ENCODE measurements at places on chromosomes 2 and 18. TPM values are rescaled to one million over a fixed set of nuclear protein-coding genes. Genes with fewer than 3 reads are reported as not detected.

DNA sequence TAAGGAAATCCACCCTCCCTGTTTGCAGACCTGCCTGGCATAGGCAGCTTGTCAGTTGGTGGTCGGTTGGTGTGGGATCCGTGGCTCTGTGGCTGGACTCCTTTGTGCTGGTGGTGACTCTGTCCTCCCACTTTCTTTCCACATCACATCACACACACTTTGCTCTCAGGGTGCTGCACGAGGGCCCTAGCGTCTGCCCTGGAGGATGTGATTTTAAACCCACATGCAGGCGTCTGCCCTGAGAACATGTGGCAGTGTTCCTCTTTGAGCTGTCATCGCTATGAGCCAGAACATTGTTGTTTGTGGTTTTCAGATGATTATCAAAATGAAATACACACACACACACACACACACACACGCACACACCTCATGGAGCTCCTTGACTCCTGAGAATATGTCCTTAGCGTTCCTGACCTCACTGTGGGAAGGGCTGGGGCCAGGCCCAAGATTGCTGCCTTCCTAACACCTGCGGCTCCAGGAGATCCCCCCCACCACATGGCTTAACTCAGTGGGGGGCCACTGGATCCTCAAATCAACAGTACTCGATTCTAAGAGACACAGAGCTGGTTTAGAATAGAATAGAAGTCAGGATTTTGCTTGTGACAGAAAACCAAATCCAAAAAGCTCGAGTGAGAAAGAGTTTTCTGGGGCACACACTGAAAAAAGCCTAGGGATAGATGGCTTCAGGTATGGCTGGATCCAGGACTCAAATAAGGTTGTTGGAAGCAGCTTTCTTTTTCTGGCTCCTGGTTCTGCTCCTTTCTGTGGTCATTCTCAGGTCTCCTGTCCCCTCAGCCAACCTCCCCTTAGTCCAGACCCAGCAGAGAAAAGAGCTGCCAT lies 54.8 kb downstream of the RTP5 start:
- H3K36me3 ChIP-seq, result no peaks in the 10 kb centered on the region
- no peak overlapping the region for H3K4me3 ChIP-seq
- DNase-seq, result peak; percentile 43
- no peaks in the 10 kb centered on the region for H3K4me1 ChIP-seq
- peaks cover 9% of the 10 kb centered on the region for H3K27me3 ChIP-seq

GRCh38 chr18:55096263-55096951 lies 137.1 kb upstream of the CCDC68 start:
- H3K4me1 ChIP-seq, result peaks cover 25% of the 10 kb centered on the region
- H3K27ac ChIP-seq, result no peak overlapping the region
- peak; percentile 56 for DNase-seq
- no peak overlapping the region for H3K4me3 ChIP-seq

RGPD3 gene
- total RNA-seq, result 0.59 TPM

GRCh38 chr2:128160616-128161275 lies 69.7 kb downstream of the UGGT1 start:
- no peak overlapping the region for H3K4me3 ChIP-seq

DNA sequence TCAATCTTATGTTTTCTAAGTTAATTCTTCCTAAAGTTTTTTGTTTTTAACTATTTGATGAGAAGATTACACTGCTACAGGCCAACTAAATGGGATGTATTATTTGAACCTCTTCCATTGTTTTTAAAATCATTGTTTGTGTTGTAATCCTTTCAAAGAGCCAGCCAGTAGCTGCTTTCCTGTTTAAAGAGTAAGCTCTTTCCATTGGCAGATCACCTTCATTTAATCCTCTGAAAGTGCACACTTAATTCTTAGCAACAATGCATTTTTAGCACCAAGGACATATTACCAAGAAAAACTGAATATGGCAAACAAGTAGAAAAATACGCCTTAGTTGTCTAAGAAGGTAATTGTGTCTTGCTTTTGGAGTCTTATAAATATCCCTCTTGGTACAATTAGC lies 54.0 kb downstream of the MEIS1 start:
- no peaks in the 10 kb centered on the region for H3K36me3 ChIP-seq
- H3K27me3 ChIP-seq, result no peaks in the 10 kb centered on the region
- no peak for DNase-seq
- H3K4me3 ChIP-seq, result no peak overlapping the region

DNA sequence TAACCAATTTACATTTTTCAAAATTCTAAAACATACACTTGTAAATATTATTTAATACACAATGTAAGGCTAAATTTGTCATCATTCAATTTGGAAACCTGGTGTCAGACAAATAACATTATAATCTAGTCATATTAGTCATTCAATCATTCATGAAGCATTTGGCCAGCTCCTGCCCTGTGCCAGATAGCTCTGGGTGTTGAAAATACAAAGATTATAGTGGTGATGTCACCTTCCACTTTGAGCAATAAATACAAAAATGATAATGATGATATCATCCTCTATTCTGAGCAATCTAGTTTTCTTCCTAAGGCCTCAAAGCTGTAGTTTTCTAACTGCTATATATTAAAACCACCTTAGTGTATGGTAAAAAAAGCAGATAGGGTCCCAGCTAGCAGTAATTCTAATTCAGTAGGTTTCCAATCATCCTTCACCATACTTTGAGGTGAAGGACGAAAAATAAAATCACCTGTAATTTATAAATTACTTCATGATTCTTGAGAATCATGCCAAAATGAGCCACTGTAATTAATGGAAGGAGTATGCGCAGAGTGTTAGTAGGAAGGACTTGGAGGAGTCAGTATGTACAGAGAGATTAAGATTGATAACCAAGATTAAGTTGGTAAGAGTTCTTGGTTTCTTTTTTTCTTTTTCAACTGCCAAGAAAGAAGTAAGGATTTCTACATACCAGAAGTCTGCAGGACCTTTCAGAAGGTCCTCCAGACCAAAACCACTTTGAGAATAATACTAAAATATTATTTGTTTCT lies 23.2 kb downstream of the MEMO1 start:
- H3K27ac ChIP-seq, result peak overlapping the region; percentile 82
- peak; percentile 91 for DNase-seq
- H3K4me3 ChIP-seq, result no peak overlapping the region
- H3K36me3 ChIP-seq, result no peaks in the 10 kb centered on the region

DNA sequence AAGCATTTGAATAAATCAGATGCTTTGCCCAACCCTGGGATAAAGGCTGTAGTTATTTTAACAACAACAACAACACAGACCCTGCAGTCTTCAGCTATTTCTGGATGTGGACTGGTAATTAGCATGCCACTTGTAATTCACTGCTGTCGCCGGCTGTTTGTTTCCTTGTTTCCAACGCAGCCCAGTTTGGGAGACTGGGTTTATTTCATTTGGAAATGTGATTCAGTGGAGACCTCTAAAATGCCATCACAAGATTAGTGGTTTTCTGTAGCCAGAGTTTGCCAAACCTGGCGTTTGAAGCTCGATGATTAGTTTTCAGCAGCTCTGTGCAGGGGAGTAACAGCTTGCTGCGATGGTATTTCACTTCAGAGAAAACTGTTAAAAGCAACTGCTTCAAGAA lies 83.5 kb downstream of the LDLRAD4 start:
- no peak overlapping the region for H3K27ac ChIP-seq
- H3K4me3 ChIP-seq, result no peak overlapping the region
- no peak for DNase-seq

DNA sequence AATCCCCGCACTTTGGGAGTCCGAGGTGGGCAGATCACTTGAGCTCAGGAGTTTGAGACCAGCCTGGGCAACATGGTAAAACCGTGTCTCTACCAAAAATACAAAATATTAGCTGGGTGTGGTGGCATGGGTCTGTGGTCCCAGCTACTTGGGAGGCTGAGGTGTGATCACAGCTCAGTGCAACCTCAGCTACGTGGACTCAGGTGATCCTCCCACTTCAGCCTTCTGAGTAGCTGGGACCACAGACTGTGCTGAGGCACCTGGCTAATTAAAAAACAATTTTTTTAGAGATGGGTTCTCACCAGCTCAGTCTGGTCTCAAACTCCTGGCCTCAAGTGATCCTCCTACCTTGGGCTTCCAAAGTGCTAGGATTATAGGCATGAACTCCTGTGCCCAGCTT lies 23.4 kb downstream of the ANKRD12 start:
- no peak overlapping the region for H3K27ac ChIP-seq
- no peak for DNase-seq
- no peaks in the 10 kb centered on the region for H3K36me3 ChIP-seq
- H3K27me3 ChIP-seq, result no peaks in the 10 kb centered on the region

DNA sequence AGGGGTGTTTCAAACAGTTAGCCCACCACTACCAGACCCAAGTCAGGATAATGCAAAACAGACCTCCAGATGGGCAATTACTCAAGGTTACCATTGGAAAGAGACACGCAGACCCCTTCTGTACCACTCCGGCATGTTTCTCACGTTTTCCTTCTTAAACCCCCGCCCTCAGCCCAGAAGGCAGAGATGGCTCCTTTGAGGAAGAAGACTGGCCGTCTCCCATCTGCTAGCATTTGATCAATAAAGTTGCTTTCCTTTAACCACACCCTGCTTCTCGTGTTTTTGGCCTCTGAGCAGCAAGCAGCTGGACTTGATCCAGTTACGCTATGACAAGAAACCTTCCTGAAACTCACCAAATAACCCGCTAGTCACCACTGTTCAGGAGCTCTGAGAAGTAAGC lies 1012.4 kb upstream of the GYPC start:
- no peak for DNase-seq
- H3K36me3 ChIP-seq, result no peaks in the 10 kb centered on the region
- H3K27ac ChIP-seq, result no peak overlapping the region
- H3K4me1 ChIP-seq, result no peaks in the 10 kb centered on the region
- no peak overlapping the region for H3K4me3 ChIP-seq

LRRTM4 gene
- total RNA-seq, result under 0.01 TPM

- no peaks in the 10 kb centered on the region for H3K36me3 ChIP-seq
- no peaks in the 10 kb centered on the region for H3K4me1 ChIP-seq
- DNase-seq, result no peak
- H3K4me3 ChIP-seq, result no peak overlapping the region
- H3K27ac ChIP-seq, result no peak overlapping the region
These were observed 84.6 kb downstream of the SP3 start for GRCh38 chr2:173880561-173880960.

- H3K36me3 ChIP-seq, result no peaks in the 10 kb centered on the region
- H3K4me1 ChIP-seq, result peaks cover 12% of the 10 kb centered on the region
- DNase-seq, result no peak
- no peaks in the 10 kb centered on the region for H3K27me3 ChIP-seq
- no peak overlapping the region for H3K4me3 ChIP-seq
These were observed 224.1 kb downstream of the PHLPP1 start for GRCh38 chr18:62939433-62939832.

- no peak for DNase-seq
- H3K27ac ChIP-seq, result peak overlapping the region; percentile 39
- peaks cover 14% of the 10 kb centered on the region for H3K4me1 ChIP-seq
- H3K36me3 ChIP-seq, result peaks cover 26% of the 10 kb centered on the region
- H3K27me3 ChIP-seq, result no peaks in the 10 kb centered on the region
These were observed 15.3 kb downstream of the PMS1 start for GRCh38 chr2:189799531-189799930.

DNA sequence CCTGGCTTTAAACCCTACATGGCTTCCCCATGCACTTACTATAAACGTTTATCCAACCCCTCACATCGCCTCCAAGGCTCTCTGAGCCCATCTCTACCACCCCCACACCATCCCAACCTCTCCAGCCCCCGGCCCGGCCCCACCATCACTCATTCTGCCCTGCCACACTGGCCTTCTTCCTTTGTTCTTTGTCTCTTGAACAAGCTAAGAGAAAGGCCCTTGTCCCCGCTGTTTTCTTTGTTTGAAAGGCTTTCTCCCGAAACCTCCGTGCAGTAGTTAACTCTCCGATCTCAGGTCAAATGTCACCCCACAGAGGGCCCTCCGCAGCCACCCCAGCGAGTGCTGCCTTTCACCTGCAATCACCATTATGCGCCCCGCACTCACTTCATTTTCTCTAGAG lies 100.4 kb downstream of the AFF3 start:
- H3K27ac ChIP-seq, result no peak overlapping the region
- peaks cover 5% of the 10 kb centered on the region for H3K36me3 ChIP-seq
- H3K27me3 ChIP-seq, result peaks cover 9% of the 10 kb centered on the region

DNA sequence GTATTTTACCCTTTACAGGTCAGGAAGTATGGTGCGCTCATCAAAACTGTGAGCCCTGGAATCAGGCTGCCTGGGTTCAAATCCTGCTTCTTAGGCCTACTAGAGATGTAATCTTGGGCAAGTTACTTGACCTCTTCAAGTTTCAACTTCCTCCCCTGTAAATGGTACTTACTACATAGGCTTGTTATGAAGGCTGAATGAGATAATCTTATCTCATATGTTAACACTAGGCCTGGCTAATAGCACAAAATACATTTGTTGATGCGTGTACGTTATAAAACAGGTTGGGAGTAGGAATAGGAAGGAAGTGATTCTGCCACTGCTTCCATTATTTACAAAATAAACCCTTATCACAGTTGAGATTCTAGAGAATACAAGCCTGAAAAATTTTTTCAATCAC lies 1.7 kb upstream of the RFTN2 start:
- peaks cover 3% of the 10 kb centered on the region for H3K4me1 ChIP-seq
- DNase-seq, result no peak
- no peak overlapping the region for H3K4me3 ChIP-seq
- H3K27me3 ChIP-seq, result no peaks in the 10 kb centered on the region
- no peak overlapping the region for H3K27ac ChIP-seq

FBXO15 gene
- total RNA-seq, result 0.36 TPM

DNA sequence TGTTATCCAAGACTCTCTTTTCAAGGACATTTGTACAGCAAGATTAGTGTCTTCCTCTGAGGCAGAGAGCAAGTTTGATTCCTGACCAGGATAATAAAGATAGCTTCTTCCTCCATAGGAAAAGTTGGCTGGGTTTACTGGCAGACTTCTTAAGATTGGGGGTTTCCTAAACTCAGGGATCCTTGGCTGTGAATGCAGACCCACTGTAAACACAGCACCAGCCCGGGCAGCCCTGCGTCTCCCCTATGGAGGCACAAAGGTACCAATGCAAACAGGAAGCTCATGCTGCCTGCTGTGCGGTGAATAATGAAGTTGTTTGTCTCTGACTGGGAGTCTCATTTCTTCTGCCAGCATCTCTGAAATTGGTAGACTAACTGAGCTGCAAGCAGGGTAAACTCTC lies 96.2 kb upstream of the ARHGAP28 start:
- H3K27me3 ChIP-seq, result peaks cover 5% of the 10 kb centered on the region
- H3K36me3 ChIP-seq, result no peaks in the 10 kb centered on the region
- no peak overlapping the region for H3K27ac ChIP-seq
- peaks cover 18% of the 10 kb centered on the region for H3K4me1 ChIP-seq

CD226 gene
- total RNA-seq, result 0.36 TPM

GRCh38 chr2:206031162-206031784 lies 54.7 kb downstream of the INO80D start:
- H3K4me1 ChIP-seq, result no peaks in the 10 kb centered on the region
- H3K4me3 ChIP-seq, result no peak overlapping the region
- no peaks in the 10 kb centered on the region for H3K27me3 ChIP-seq
- H3K27ac ChIP-seq, result no peak overlapping the region

YES1 gene
- total RNA-seq, result 99.5 TPM

RNPEPL1 gene
- total RNA-seq, result 14.7 TPM

MOCOS gene
- 14.4 TPM for total RNA-seq

DNA sequence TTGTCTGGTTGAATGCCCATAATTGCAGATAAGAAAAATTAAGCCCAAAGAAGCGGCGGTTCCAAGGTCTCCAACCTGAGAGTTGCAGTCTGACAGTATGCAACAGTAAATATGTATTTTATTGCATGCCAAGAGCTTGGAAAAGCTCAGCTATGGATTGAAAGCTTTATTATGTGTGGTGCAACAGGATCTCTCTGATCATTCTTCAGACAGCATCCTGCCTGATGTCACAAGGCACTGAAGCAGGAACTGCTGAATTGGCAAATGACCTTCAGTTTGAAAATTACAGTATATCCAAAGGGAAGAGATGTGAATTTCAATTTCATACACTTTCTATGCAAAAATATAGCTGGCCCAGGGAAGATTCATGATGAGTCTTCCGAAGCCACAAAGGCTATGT lies 42.5 kb downstream of the DOCK10 start:
- H3K27me3 ChIP-seq, result no peaks in the 10 kb centered on the region
- peak overlapping the region; percentile 43 for H3K27ac ChIP-seq
- no peak overlapping the region for H3K4me3 ChIP-seq
- H3K4me1 ChIP-seq, result peaks cover 34% of the 10 kb centered on the region
- peaks cover 15% of the 10 kb centered on the region for H3K36me3 ChIP-seq

TMSB10 gene
- total RNA-seq, result 3,633 TPM

All from osteoblast (primary cell).